Mesothelial cell of epicardium (in vitro differentiated cells): ENCODE measurements at places on chromosomes 3 and 15.

- H3K36me3 ChIP-seq, result peaks cover 3% of the 10 kb centered on the region
- no peaks in the 10 kb centered on the region for H3K27me3 ChIP-seq
- no peak overlapping the region for H3K4me3 ChIP-seq
- peak overlapping the region; percentile 96 for H3K27ac ChIP-seq
- peaks cover 34% of the 10 kb centered on the region for H3K4me1 ChIP-seq
Measured at GRCh38 chr3:197308591-197308990, 10.2 kb upstream of the DLG1 start.

DNA sequence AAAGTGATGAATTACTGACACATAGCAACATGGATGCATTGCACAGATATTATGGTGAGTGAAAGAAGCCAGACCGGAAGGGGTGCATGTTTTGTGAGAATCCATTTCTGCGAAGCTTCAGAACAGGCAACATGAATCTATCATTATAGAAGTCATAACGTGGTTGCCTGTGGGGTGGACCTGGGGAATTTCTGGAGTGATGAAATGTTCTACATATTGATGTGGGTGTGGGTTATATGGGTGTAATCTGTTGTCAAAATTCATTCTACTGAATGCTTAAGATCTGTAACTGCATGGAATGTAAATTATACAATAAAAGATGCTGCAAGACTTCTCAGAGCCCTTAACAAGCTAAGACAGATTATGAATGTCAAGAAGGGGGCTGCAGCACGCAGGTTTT lies 25.2 kb upstream of the TSPAN3 start:
- no peaks in the 10 kb centered on the region for H3K27me3 ChIP-seq
- no peak overlapping the region for H3K4me3 ChIP-seq
- DNase-seq, result no peak
- H3K36me3 ChIP-seq, result no peaks in the 10 kb centered on the region

- H3K36me3 ChIP-seq, result no peaks in the 10 kb centered on the region
- H3K27me3 ChIP-seq, result peaks cover 95% of the 10 kb centered on the region
- H3K27ac ChIP-seq, result no peak overlapping the region
- H3K4me3 ChIP-seq, result no peak overlapping the region
Measured at GRCh38 chr15:89362203-89363101, 27.8 kb upstream of the POLG start.

- no peak overlapping the region for H3K27ac ChIP-seq
- H3K4me3 ChIP-seq, result no peak overlapping the region
- no peaks in the 10 kb centered on the region for H3K36me3 ChIP-seq
- no peaks in the 10 kb centered on the region for H3K27me3 ChIP-seq
- DNase-seq, result no peak
Measured at GRCh38 chr3:72343078-72343477, 505.2 kb downstream of the SHQ1 start.

DNA sequence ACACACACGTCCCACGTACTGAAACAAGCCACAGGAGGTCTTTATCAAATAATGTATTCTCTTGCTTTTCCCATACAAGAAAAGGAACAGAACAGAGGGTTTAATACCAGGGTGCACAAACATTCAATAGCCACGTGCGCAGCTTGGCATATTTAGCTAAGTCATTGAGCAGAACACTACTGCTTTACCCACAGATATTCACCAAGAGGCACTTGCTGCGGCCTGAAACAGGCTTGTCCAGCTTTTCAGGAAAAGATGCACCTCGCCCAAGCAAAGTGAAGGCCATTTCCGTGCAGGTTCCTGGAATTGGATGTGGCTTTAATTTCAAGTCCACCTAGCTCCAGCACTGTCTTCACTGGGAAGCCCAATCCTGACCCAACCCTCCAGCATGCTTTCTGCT lies 17.6 kb downstream of the ZDHHC3 start:
- H3K36me3 ChIP-seq, result no peaks in the 10 kb centered on the region
- no peaks in the 10 kb centered on the region for H3K27me3 ChIP-seq
- H3K27ac ChIP-seq, result no peak overlapping the region
